GM12892 (cell line): ENCODE measurements at places on chromosomes 7 and 10.

DNA sequence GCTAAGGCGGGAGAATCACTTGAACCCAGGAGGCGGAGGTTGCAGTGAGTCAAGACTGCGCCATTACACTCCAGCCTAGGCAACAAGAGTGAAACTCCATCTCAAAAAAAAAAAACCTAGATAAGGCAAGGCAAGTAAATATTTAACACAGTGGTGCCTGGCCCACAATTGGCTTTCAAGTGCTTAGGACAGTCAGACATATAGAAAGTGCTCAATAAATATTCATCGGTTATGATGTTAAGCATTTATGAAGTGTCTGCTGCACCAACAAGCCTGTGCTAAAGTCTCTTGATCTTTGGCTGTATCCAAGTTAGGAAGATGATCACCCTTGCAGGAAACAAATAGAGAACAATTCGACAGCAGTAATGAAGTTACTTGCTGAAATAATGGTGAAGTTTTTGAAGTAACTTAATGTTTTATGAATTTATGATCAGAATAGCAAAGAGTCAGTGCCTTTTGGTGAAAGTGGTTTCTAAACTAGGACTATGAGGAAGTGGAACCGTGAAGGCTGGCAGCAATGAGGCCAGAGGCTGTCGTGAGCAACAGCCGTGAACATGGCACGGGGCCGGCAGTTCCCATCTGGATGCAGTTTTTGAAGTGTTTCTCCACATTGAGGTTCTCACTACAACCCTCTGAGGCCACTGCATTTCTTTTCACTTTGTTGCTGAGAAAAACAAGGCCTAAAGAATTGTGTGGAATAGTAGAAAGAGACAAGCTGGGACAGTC is 48.1 kb upstream of the GATA3 start:
- DNase-seq: no peak

DNA sequence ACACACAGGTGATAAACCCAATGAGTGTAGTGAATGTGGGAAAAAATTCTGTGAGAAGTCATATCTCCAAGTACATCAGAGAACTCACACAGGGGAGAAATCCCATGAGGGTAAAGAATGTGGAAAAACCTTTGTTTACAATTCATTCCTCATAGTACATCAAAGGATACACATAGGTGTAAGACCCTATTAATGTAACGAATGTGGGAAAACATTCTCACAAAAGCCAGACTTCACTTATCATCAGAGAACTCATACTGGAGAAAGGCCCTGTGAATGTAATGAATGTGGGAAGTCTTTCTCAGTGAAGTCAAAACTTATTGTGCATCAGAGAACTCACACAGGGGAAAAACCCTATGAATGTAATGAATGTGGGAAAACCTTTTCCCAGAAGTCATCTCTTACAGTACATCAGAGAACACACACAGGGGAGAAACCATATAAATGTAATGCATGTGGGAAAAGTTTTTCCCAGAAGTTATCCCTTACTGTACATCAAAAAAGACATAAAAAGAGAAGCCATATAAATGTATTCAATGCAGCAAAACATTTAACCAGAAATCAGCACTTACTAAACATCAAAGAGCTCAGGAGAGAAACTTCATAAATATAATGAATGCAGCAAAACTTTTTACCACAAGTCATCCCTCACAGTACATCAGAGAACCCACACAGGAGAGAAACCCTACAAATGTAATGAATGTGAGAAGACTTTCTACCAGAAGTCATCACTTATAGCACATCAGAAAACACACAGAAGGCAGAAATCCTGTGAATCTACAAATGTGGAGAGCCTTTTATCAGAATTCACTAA is 49.8 kb downstream of the ZNF239 start:
- no peak for DNase-seq

DNA sequence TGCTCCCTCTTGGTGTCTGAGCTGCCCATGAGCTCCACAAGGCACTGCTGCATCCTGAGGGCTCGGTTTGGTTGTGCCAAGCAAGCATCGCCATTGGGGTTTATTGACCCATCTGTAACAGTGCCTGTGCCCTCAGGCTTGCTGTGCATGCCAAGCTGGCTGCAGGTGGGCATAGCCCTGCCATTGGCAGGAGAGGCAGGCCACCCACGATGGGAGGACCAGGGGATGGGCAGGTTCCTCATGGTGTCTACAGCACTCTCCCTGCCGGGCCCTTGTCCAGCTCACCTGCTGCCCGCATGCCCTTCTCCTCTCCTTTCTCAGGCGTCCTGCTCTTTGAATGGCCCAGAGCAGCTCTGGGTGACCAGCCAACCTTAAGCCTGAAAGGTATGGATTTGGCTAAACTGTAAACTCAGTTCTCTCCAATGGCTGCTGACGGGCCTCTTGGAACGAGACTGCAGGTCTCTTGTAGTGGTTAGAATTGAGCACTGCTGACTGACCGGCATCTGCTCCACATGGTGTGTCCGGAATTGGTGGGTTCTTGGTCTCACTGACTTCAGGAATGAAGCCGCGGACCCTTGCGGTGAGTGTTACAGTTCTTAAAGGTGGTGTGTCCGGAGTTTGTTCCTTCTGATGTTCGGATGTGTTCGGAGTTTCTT is 17.6 kb downstream of the AKR1E2 start:
- DNase-seq: no peak

DNA sequence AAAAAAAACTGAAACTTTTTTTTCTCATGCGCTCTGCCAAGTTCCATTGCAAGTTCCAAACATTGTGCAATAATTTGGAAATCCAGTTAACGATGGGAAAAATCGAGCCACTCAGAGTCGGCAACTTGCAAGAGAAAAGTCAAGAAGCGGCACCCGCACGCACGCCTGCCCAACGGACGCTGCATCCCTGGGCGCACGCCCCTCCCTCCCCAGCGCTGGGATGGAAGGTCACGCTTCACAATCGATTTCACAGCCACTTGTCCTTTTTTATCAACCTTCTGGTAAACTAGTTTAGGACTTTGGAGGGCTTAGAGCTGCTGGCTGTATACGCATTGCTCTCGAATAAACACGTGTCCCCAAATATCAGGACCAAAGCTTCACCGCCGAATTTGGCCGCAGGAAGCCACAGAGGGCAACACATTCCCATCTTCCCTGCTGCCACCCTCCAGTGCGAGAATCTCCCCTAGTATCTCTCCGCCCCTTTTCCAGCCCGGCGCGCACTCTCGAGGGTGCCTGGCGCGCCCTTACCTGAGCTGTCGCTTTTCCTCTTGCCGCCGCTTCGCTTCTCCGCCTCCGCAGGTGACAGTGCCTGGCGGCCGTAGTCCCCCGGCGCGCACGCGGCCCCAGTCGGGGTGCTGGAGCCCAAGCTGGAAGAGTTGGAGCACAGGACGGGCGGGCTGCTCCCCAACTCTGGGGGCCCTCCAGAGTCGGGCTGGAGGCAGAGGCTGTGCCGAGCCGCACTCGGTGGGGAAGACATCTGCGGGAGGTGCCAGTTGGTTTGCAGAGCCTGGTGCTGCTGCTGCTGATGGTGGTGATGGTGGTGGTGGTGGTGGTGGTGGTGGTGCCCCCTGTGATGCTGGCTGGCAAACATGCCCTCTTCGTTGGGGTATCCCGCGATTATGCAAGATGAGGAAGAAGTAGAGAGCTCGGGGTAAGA is 857 bp downstream of the MEOX2 start:
- no peak for DNase-seq

DNA sequence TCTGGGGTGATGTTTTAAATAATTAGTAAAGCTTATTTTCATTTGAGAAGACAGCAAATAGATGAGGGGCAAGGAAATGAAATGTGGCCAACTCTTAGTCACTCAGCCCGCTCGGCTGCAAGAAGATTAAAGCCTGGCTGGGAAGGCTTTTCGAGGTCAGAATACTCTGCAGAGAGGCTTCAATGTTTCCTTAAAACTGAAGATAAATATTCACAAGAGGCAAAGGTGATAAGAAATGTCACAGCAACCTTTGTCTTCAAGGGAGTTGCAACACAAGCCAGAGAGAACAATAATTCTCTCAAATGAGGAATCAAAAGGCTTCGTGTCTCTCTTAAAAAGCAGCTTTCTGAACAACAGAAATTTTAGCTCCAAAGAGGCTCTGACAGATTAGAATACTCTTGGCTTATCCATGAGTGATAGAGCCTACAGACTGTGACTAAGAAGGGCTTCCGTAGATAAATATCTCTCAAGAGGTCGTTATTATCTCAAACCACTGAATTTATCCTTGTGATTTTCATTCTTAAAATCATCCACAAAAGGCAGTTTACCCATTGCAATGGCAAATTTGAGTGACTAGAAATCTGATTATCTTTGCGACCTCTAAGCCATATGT is 92.5 kb downstream of the KLF6 start:
- no peak for DNase-seq

DNA sequence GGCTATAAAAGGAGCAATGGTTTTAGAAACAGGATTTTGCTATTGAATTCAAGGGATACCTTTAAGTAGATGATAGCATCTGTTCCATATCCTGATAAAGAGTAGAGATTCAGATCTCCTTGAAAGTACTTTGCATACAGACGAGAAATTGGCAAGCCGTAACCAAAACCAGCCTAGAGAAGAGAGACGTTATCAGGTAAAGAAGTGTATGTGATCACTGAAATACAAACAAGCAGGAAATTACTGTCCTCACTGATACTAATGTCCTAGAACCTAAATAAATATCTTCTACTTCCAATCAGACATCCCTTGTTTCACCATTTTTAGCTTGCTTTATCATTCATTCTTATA is 9.4 kb downstream of the PDK4 start:
- DNase-seq: no peak

GRCh38 chr10:112969131-112969530 is 19.1 kb downstream of the TCF7L2 start:
- no peak for DNase-seq

DNA sequence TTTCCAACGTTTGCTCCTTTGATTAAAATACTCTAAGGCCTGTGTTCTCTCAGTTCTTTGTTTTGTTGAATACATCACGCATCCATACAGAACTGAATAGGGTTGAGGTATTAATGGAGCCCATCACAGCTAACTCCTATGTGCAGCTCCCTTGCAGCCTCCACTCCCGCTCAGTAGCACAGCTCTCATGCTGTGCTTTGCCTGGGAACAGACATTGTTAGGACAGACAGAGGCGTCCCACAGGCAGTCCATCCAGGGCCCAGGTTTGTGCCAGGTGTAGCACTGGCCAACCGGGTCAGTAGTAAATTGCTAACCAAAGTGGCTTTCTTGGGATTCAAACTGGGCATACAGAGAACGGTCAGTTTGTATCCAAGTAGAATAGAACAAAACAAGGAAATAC is 644.7 kb upstream of the NRP1 start:
- DNase-seq: no peak

GRCh38 chr10:130801784-130802183 is 509.7 kb downstream of the TCERG1L start:
- no peak for DNase-seq

DNA sequence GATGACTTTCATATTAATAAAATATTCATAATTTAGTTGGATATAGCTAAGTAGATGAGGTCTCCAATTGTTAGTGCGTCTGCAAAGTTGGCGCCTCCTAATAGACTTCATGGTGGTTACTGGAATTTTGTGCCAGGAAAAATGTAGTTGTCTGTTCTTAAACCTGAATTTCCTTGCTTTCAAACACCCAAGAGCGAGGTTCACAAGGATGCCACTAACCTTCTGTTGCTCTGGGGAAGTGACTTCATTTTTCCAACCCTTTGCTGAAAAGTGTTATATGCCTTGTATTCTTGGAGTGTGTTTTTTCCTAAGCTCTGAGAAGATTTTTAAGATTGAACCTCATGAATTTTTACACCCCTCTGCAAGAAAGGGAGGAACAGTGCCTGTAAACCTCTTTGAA is 98.9 kb upstream of the GLCCI1 start:
- no peak for DNase-seq

DNA sequence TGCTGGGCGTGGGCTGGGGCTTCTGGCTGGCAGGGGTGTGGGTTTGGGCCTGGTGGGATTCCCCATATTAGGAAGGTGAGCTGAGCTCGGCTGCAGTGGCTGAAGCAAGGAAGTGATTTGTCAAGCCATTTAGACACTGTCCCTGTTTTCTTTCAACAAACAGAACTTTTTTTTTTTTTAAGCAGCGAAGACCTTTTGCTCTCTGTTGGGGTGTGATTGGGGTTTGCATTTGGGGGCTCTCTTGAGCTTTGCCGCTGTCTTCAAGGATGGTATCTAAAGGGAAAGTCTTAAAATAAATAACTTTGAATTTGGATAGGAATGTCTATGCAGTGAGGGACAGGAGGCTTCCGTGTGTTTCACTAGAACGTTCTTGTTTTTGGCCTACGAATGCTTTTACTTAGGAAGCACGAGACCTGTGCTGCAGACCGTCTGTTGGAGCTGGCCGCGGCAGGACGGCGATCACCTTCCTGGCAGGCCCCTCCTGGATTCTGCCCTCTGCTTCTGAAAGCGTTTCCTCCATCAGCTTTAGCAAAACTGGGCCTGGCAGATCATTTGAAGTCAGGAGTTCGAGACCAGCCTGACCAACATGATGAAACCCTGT is 43.9 kb downstream of the FOXK1 start:
- no peak for DNase-seq
